Stimulated activated CD4-positive, alpha-beta T cell treated with anti-CD3 and anti-CD28 coated beads, Interleukin-1b, Interleukin-23, amount 100 ng/mL, for 1 hour (primary cell): ENCODE measurements at places on chromosomes 3 and 15.

- DNase-seq = no peak
These were observed 70.5 kb upstream of the LIPC start for GRCh38 chr15:58361273-58361759.

DNA sequence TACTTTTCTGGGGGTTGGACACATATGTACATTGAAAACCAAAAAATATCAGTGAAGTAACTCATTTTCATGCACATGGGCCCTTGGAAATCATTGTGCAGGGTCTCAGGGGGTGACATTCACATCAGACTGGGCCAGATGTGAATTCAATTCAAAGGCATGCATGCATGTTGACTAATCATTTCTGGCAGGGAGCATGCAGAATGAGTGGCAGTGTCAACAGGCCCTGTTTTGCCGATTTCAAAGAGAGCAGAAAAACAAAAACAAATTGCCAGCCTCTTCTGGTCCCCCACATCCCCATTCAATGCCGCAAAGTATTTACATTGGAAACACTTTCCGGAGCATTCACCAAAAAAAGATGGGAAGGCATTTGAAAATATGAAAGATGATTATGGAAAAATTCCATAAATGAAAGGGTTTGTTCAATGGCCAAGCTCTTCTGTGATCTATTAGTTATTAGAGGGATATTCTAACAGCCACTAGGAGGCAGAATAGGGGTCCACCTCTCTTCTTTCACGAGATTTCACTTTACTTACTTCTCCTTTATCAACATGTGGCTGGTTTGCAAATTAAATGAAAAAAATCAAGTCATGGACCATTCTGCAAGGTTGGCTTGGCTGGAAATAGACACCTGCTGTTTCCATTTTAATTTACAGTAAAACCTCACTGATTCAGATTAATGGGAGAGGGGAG is 119.9 kb upstream of the FEZF2 start:
- no peak for DNase-seq

GRCh38 chr3:58526515-58526957 is 10.5 kb downstream of the ACOX2 start:
- no peak for DNase-seq

DNA sequence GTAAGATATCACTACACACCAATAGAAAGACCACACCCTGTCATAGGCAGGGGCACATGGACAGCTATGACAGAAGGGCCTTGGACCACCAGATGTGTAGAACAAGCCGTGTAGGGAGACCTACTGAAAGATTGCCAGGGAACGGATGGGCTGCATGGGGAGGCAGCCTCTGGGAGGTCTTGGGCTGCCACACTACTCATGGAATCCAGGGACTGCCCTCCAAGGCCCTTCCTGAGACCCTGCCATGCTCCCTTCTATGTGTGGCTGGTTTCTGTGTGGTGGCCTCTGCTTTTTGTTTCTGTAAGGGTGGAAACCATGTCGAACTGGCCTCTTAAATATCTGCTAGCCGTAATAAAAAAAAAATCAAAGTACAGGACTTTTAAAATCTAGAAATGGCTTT is 86.9 kb downstream of the OCA2 start:
- DNase-seq = no peak

DNA sequence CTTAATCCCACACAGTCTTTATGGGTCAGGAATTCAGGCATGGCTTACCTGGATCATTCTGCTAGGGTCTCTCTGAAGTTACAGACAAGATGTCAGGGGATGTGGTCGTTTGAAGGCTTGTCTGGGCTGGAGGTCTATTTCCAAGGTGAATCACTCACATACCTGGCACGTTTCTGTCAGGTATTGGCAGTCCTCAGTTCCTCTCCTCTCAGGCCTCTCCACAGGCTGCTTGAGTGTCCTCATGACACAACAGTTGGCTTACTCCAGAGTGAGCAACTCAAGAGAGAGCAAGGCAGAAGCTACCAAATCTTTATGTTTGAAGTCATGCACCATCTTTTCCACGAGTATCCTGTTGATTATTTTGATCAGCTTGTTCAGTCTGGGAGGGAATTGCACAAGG is 43.9 kb upstream of the PARP14 start:
- DNase-seq = no peak

DNA sequence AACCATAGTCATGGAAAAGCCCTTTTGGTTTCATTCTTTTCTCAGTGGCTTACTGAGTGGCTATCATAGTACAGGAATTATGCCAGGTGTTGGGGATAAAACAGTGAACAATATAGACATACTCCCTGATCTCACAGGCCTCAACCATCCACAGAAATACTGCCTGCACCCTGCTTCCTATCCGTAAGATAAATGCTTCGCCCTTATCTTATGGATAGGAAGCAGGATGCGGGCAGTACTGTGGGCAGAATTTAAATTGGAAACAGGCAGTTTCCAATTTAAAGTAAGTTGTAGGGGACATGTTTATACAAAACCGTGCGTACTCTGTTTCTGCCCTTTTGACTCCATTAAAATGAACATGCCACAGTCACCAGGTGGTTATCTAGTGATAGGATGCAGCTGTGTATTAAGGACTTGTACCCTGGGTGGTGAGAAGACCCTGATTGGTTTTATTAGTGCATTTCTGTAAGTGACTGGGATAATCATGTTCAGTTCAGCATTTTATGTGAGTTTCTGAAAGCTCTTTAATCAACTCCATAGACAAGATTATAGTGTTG is 141.8 kb upstream of the BHLHE40 start:
- no peak for DNase-seq

DNA sequence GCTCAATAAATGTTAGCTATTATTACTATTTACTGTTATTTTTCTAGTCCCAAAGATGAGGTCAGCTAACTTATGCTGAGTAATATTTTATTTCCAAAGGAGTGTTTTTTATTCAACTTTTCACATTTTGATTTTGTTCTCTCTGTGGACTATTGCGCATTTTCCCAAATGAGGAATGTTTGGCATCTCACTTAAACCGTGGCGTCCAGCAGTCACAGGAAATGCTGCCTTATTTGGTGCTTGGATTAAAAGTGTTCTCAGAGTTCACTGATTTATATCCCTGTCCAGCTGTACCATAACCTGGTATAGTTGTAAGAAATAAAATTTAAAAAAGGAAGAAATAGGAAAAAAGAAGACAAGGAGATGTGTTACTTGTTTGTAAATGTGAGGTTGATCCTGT is 166.8 kb downstream of the THSD4 start:
- DNase-seq = no peak

- DNase-seq = no peak
These were observed 36.6 kb downstream of the UACA start for GRCh38 chr15:70726753-70727152.

- DNase-seq = no peak
These were observed 22.5 kb upstream of the OTOL1 start for GRCh38 chr3:161474139-161474538.

- DNase-seq = no peak
These were observed 204.5 kb downstream of the AKAP13 start for GRCh38 chr15:85584872-85585271.

GRCh38 chr15:27433604-27434003 is 462.6 kb downstream of the GABRG3 start:
- no peak for DNase-seq

- no peak for DNase-seq
These were observed 300.2 kb downstream of the OTOL1 start for GRCh38 chr3:161796780-161797179.

DNA sequence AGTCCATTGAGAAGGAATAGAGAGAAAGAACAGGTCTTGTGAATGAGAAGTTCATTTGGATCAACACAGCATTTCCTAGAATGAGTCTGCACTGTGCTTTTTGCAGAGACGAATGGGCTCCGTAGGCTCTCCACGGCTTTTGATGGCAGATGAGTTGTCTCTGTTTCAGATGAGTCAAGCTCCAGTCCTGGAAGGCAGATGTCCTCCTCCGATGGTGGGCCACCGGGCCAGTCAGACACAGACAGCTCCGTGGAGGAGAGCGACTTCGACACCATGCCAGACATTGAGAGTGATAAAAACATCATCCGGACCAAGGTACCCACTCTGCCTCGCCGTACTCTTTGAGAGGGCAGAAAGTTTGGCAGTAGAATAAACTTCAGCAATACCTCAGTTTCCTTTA is 70.5 kb downstream of the SIDT1 start:
- no peak for DNase-seq

- no peak for DNase-seq
These were observed 379.2 kb downstream of the VPS13C start for GRCh38 chr15:61681038-61681418.

DNA sequence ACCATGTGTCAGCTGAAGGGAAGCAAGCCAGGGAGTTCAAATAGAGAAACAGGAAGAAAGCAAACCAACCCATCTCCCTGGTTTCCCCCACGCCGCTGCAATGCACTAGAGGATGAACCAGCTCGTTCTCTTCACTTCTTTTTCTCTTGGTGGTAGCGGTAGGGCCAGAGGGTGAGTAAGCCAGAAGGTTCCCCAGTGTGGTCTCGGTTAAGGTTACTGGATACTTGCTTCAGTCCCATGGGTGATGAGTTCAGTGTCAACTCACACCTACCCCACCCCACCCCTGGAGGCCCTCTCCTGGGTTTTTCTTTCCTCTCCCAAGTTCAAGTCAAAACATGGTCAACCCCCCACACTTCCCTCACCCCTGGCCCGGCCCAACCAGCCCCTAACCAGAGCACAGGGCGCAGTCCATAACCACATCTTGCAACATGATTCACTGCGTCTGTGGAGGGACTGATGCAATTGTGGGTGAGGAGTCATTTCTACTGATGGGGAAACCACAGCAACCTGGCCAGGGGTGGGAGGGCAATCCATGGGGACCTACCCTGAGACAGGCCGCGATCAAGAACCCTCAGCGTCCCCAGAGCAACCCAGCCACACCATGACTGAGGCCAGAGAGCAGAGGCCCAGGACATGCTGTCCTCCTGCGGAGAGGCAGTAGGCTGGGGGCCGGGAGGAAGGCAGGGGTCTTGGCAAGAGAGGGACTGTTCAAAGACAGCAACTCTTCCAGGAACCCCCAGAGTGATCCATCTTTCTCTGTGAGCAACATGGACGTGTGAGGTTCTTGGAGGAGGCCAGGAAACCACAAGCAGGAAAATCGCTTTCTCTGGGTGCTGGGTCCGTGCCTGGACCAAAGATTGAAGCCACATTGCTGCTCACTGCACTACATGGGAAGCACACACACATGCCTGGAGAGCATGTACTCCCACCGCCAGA is 276.6 kb downstream of the UACA start:
- DNase-seq = no peak

DNA sequence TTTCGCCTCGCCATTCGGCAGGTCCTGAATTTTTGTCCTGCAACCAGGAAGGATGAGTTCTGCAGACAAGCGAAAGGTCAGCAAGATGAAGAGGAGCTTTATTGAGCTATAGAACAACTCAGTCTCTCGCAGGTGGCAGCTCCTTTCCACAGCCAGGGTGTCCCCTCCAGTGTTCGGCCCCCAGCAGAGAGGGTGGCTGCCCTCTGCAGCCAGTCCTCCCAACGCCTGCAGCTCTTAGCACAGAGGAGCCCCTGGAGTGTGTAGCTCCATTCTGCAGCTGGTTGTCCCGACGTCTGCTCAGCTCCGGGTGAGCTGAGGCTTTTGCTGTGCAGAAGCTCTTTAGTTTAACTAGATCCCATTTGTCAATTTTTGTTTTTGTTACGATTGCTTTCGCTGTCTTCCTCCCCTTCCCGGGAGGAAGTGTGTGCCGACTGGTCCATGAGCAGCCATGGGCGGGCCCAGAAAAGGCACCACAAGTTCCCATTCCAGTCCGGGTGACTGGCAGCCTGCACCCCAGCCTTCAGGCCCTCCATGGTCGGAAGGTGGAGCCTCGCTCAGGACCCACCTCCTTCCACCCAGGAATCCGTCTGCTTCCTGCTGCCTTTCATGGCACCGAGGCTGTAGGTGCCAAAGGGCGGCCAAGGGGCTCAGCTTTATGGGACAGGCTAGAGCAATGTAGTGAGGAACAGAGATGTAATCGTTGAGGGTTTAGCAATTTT is 497.8 kb upstream of the CNTN4 start:
- DNase-seq = no peak

GRCh38 chr15:92683511-92683834 is 27.9 kb upstream of the FAM174B start:
- DNase-seq = no peak

DNA sequence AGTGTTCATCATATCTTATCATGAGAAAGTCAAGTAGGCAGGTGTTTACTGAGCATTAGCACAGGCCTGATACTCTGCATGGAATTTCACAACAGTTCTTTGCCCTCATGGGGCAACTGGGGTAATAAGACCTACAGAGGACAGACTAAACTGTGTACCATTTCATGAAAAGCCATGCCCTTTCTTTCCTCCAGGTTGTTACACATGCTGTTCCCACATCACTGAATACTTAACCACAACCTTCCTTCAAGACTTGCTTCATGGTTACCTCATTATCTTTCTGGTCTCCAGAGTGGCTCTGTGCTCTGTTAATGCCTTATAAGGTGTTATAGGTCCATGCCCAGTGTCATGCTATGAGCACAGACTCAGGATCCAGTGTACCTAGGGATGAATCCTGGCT is 28.2 kb upstream of the RSL24D1 start:
- DNase-seq = no peak

GRCh38 chr15:95449230-95449628 is 881.3 kb upstream of the NR2F2 start:
- no peak for DNase-seq

DNA sequence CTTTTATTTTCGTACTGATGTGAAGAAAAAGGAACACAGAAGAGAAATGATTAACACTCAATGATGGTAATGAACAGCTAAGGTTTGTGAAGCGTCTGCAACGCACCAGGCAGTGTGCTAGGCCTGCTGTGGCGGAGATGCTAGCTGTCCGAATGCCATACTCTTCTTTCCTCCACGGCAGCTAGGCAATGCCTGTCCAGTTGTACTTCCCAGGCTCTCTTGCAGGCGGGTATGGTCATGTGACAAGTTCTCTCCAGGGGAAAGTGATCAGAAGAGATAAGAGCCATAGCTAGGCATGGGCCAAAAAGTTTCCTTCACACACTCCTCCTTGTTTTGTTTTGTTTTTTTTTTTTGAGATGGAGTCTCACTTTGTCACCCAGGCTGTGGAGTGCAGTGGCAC is 6.7 kb downstream of the TADA3 start:
- DNase-seq = no peak

- no peak for DNase-seq
These were observed 46.5 kb downstream of the NEK10 start for GRCh38 chr3:27322634-27323033.

GRCh38 chr15:69459066-69459465 is 6.4 kb downstream of the RPLP1 start:
- no peak for DNase-seq

DNA sequence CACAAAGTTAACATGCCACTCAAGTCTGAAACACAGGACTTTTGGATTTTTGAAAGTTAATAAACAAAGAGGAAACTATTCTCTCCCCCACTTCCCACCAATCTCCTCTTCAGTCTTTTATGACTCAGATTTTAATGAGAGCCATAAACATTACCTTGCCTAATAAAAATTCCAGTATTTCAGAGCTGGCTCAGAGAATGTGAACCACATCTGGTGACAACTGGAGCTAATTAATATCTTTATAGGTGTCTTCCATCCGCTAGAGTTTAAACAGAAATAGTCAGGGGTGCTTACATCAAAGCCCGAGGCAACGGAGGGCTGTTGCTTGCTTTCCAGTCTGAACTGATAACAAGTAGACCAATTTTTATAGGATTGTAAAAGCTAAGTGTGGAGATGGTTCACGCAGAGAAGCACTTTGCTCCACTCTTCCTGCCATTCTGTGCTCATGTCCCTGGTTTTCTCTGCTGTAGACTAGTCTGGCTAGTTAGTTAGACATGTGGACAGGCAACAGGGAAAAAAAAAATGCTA is 363.6 kb downstream of the NR2F2 start:
- no peak for DNase-seq

GRCh38 chr15:63287109-63287508 is 9.7 kb downstream of the APH1B start:
- no peak for DNase-seq
